ENCODE measurements at places on chromosomes 3 and 15.

DNA sequence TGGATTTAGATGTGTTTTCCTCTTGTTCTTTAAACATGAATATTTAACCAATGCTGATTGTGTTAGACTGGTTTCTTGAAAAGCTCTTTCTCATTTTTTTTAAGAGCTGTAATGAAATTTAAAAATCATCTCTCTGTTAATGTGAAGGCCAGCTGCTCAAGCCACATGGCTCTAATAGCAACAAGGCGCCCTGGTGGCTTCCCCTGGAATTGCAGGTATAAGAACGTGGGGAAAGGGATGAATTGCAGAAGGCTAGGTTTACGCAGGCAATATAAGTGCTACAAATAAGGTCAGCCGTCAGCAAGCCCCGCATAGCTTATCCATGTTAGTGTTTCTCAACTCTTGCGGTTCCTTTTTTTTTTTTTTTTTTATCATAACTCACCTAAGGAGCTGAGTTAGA, 108.5 kb downstream of the SAMMSON start:
- no peak for DNase-seq

- DNase-seq = no peak
These were observed 75.3 kb downstream of the STXBP5L start for GRCh38 chr3:120983321-120983665.

GRCh38 chr15:101320501-101321052, 25.5 kb upstream of the SNRPA1 start:
- no peak for DNase-seq

- DNase-seq = no peak
These were observed 227.6 kb downstream of the NECTIN3 start for GRCh38 chr3:111299192-111299615.

- DNase-seq = no peak
These were observed 83.8 kb upstream of the CTDSPL start for GRCh38 chr3:37777835-37778234.

DNA sequence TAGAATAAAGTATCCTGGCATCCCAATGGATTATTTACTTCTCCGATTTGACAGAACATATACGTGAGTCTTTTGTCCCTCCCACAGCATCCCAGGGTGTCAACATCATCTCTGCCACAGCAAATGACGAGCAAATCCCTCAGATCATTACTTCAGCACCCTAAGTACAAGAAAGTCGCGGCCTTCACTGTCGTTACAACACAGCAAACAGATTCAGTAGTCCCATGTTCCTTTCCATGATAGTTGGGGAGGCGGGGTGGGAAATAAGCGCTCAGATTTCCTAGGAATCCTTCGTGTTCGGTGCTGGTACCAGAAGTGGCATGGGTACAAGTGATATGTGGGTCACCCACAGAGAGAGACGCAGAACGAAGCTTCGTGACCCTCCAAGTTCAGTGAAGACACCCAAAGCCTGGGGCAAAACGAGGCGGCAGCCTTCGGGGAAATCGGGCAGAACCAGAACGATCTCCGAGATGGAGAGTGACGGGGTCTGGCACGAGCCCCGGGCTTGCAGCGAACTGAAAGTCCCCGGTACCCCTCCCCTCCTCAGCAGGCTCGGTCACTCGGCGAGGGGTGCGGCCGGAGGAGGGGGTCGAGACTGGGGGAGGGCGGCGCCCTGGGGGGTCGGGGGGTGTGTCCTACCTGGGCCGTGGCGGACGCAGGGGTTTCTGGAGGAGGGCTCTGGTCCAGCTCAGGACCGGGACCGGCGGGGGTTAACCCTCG, 619 bp downstream of the TTBK2 start:
- no peak for DNase-seq

DNA sequence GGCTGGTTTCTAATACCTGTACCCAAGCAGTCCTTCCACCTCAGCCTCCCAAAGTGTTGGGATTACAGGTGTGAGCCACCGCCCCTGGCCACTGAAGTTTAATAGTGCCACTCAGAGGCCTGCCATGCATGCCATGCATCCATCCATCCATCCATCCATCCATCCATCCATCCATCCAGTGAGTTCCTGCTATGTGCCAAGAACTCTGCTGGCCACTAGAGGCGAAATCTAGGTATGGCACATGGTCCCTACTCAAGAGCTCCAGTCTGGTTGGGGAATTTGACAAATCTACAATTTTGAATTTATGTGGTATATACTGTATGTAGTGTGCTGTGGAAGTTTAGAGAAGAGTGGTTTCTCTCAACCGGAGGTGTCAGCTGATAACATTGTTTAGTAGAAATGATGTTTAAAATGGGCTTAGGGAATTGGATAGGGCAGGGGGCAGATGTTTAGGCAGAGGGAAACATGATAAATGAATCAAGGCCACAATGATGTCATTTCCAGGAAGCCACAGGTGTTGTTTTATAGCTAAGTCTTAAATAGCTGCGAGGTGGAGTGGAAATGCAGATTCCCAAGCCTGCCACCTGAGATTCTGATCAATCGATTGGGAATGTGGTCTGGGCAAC, 384.4 kb upstream of the C2CD4B start:
- no peak for DNase-seq

GRCh38 chr3:171455603-171456550, 4.3 kb downstream of the TNIK start:
- no peak for DNase-seq

GRCh38 chr3:189202106-189202505, 30.3 kb downstream of the TPRG1 start:
- no peak for DNase-seq

DNA sequence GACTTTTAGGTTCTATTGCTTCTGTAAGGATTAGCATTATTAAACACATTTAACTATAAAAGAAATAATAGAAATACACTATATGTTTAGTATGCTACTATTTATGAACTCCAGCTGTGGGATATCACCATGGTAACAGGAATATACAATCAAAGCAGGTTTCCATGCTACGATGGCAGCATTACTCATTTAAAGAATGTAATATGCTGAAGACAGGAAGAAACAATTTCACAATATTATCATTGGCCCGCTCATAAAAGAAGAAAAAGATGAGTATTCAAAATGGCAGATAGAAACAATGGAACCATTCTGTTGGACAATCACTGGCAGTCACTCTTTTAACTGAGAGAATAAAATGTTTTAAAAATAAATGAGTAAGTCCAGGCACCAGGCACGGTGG, 153.4 kb downstream of the CBLB start:
- DNase-seq = no peak

GRCh38 chr3:129424185-129424841, 4.1 kb downstream of the EFCAB12 start:
- no peak for DNase-seq

GRCh38 chr3:29978036-29978435, 628.4 kb upstream of the TGFBR2 start:
- no peak for DNase-seq

GRCh38 chr3:180176059-180176458, 139.3 kb upstream of the PEX5L start:
- no peak for DNase-seq

- no peak for DNase-seq
These were observed 45.6 kb upstream of the LDHAL6B start for GRCh38 chr15:59160880-59161593.

DNA sequence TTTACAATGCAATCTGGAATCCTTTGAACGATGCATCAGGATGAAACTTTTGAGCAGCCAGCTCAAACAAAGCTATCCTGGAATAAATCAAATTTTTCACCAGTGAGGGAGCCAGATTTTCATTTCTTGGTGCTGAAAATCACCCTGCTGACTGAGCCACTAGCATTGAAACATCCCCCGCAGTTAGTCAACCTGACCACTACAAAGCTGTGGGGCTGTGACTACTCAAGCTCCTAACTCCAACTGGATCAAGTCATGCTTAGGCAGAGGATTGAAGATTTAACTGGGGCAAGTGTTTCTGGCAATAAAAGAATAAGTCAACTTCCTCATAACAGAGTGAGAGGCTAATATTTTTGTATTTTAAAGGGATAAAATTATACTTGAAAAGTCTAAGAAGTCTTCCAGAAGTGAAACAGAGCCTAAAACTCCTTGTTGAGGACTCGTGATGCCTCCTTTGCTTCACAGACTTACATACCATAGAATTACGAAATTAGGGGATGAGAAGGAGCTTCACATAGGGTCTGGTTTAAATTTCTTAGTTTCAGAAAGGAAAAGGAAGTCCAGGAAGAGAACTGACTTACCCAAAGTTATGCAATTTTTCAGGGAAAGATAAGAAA, 177.8 kb downstream of the SERPINI1 start:
- no peak for DNase-seq

GRCh38 chr3:65914032-65914739, 124.5 kb downstream of the MAGI1 start:
- no peak for DNase-seq

- DNase-seq = no peak
These were observed 20.9 kb downstream of the OSBPL10 start for GRCh38 chr3:31959951-31960792.

GRCh38 chr15:39251413-39252133, 329.3 kb upstream of the THBS1 start:
- DNase-seq = no peak

DNA sequence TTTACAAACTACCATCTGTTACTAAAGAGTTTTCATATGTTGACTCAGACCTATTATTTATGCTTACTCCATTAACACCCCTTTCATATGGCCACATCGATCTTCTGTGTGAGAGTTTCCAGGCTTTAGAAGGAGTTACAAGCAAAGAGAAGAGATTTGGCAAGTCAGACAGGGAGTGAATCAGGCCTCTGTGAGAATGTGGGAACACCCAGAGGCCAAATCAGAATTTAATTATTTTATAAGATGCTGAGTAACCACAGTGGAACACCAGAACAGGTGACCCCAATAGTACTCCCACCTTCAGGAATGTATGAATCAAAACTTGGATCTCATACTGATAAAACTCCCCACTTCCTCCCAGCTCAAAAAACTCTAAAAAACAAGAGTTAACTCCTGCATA, 42.0 kb downstream of the IFT57 start:
- no peak for DNase-seq

GRCh38 chr3:45547764-45548680, 46.5 kb upstream of the LIMD1 start:
- no peak for DNase-seq

DNA sequence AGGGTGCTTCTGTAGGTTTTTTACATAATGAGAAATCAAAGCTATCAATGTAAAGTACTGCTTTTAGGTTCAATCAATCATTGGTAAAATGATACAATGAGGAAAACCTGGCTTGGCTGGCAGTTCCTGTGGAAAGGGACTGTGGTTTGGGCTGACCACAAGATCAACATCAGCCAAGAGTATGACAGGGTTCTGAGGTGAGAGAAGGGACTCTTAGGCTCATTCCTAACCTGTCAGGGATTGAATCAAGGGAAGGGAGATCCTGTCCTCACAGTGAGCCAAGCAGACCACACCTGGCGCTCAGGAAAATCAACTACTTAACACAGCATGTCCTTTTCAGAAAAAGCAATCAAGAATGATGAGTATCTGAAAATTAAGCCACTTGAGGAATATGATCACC, 111.1 kb downstream of the MAGI1 start:
- no peak for DNase-seq

DNA sequence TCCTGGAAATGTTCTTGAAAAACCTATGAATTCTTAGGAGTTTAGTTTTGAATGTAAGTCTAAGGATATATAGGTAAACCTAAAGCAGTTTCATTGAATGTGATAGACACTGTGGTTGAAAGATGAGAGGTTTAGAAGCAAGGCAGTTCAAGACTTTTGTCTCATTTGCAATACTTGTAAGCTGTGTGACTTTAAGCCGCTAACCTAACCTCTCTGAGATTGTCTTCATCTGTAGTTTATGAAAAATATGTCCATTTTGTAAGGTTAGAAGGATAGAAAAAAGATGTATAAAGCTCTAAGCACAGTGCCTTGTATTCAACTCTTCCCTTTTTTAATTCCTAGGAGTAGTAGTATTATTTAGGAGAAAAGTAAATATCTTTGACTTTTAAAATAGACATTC, 306.6 kb upstream of the ARRDC4 start:
- DNase-seq = no peak

DNA sequence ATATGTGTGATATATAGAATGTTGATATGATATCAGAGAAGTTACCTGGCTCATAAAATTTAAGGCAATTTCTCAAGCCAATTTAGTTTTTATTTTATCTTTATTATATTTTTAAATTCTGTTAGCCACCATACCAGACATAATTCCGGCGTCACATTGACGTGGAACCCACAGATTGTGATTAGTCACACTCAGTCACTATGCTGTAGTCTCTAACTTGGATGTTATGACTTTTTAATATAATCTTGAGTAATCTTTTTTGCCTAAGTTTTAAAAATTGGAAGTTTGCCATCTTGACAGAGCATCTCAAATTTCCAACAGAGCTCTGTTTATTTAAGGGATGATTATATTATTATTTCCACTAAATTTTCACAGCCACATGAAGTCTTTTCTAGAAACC, 9.7 kb upstream of the DCLK3 start:
- no peak for DNase-seq

GRCh38 chr15:82750831-82751180, 41.1 kb upstream of the AP3B2 start:
- no peak for DNase-seq

- DNase-seq = no peak
These were observed 120.0 kb downstream of the ATG7 start for GRCh38 chr3:11392014-11392859.

GRCh38 chr3:111727843-111728565, 131.1 kb upstream of the PHLDB2 start:
- no peak for DNase-seq

- DNase-seq = no peak
These were observed 42.7 kb downstream of the ATOSA start for GRCh38 chr15:52636459-52636858.

GRCh38 chr3:172402892-172403643, 45.2 kb downstream of the GHSR start:
- DNase-seq = no peak

DNA sequence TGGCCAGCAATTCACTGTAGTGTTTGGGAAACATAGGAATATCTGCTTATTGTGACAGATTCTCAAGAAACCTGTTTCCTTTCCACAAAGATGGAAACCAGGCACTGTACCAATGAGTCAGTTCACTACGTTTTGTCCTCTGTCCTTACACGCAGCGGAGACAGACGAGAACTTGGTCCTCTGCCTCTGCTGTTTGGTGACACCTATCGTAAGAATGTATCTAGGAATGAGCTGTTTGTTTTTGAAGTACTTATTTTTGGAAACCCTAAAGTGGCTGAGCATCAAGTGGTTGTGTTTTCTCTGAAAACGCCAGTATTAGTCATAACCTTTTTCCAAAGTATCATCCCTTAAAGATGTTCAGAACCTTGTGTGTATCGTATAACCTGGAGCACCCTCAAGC, 93.0 kb downstream of the PGPEP1L start:
- DNase-seq = no peak

GRCh38 chr3:131739211-131739610, 236.4 kb upstream of the MRPL3 start:
- DNase-seq = no peak

- no peak for DNase-seq
These were observed 18.7 kb upstream of the TJP1 start for GRCh38 chr15:29840926-29841325.

DNA sequence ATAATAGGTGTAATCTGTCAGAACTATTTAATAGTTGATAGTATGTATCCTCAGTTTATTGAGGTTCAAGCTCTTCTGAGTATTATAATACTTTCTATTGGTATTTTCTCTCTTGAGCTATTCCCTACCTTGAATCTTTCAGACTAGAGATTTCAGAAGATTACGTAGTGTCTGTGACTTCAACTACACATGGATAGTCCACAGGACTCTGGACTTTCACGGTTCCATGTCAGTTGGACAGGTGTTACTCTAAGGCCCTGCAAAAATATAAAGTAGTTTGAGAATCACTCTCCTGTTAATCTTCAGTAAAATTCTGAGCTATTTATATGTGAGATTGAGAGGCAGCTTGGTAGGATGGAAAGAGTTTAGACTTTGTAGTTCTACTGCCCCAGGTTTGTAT, 353.5 kb upstream of the TPRG1 start:
- DNase-seq = no peak
